Lung (tissue), 17 donors: ENCODE measurements at places on chromosomes 4 and X. TPM values are rescaled to one million over a fixed set of nuclear protein-coding genes. Genes with fewer than 3 reads are reported as not detected.

The CT83 gene
- not detected for total RNA-seq

DNA sequence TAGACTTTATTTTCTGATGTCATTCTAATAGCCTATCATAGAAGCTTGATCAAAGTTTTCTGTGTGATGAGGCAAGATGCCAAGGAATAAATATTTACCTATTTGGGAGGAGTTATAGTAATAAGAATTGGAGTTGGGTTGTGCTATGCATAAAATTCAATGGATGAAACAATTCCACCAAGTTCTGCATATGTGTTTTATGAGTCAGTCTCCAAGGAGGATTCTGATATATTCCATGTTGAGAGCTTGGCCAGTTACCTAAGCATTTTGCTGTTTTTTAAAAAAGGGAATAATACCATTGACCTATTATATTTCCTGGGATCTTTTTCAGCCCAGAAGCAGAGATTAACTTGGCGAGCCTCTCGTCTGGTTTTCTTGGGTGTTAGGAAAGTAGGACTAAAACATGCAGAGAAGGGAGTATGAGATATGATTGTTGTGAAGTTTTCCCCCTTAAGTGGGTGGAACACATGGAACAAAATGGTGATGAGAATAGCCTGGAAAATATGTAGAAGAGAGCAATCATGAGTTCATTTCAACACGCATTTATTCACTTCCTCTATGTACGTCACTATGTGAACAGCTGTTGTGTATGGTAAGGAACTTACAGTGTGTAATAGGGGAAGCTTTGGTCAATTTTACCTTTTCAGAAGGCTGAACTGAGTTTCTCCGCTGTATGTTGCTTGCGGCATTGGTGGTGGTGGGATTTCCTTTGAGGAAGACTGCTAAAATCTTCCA is 39.2 kb downstream of the POLA1 start:
- H3K36me3 ChIP-seq: no peaks in the 10 kb centered on the region
- no peak overlapping the region for H3K4me3 ChIP-seq
- no peak overlapping the region for H3K27ac ChIP-seq
- H3K27me3 ChIP-seq: no peaks in the 10 kb centered on the region

The ASB9 gene
- total RNA-seq: 3.7 TPM

DNA sequence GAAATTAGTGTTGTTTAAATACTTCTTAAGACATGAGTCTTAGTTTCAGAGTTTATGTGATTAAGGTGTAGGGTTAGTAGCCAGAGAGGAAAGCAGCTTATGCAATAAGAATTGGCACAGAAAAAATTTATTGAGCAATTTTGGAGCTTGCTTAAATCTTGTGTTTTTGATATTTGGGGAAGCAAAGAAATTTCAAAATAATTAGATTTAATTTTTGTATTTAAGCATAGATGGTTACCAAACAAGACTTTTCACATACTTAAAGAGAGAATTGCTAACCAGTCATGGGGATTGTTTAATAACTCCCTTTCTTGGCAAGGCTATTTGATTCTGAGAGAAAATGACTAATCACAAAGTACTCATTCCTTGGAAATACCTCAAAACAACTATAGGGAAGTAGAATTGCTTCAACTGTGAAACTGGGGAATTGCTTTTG is 202.0 kb upstream of the GRID2 start:
- no peak overlapping the region for H3K4me3 ChIP-seq
- peak; percentile 32 for DNase-seq
- H3K36me3 ChIP-seq: no peaks in the 10 kb centered on the region
- no peaks in the 10 kb centered on the region for H3K4me1 ChIP-seq

The PCDH7 gene
- total RNA-seq: 9.4 TPM

The XAGE1A gene
- not detected for total RNA-seq

DNA sequence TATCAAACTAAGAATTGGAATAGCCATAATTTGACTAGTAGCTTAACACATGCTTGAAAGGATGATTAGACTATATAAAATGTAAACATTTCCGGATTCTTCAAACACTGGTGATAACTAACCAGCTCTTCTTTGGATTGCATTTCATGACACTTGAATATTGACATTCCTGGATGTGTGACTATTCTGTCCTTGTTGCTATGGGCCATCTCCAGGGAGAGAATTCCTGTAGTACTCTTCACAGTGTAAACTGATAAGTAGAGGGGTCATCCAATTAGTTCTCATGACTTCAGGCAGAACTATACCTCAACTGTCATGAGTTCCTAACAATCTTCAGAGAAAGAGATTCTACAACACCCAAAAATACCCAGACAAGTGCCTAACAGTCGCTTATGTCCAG is 1026.7 kb upstream of the TENM3 start:
- H3K36me3 ChIP-seq: no peaks in the 10 kb centered on the region
- H3K4me3 ChIP-seq: no peak overlapping the region
- no peaks in the 10 kb centered on the region for H3K4me1 ChIP-seq
- no peak overlapping the region for H3K27ac ChIP-seq

The ATG4A gene
- 14.1 TPM for total RNA-seq

- no peak overlapping the region for H3K4me3 ChIP-seq
- H3K36me3 ChIP-seq: peaks cover 36% of the 10 kb centered on the region
- DNase-seq: no peak
- H3K27ac ChIP-seq: no peak overlapping the region
- no peaks in the 10 kb centered on the region for H3K27me3 ChIP-seq
Measured at GRCh38 chr4:67624939-67625338, 66.4 kb downstream of the STAP1 start.

- no peaks in the 10 kb centered on the region for H3K27me3 ChIP-seq
- no peak overlapping the region for H3K4me3 ChIP-seq
- H3K27ac ChIP-seq: no peak overlapping the region
- no peaks in the 10 kb centered on the region for H3K36me3 ChIP-seq
- H3K4me1 ChIP-seq: no peaks in the 10 kb centered on the region
Measured at GRCh38 chrX:125628435-125628834, 308.8 kb downstream of the TEX13C start.

GRCh38 chr4:83599183-83599582 is 63.3 kb downstream of the GPAT3 start:
- no peaks in the 10 kb centered on the region for H3K27me3 ChIP-seq
- H3K36me3 ChIP-seq: peaks cover 6% of the 10 kb centered on the region
- no peak overlapping the region for H3K4me3 ChIP-seq

GRCh38 chr4:106048250-106048971 is 153.1 kb downstream of the NPNT start:
- peaks cover 26% of the 10 kb centered on the region for H3K4me1 ChIP-seq
- H3K36me3 ChIP-seq: peaks cover 14% of the 10 kb centered on the region
- peak; percentile 89 for DNase-seq
- H3K27me3 ChIP-seq: no peaks in the 10 kb centered on the region
- H3K27ac ChIP-seq: no peak overlapping the region

- DNase-seq: no peak
- no peaks in the 10 kb centered on the region for H3K4me1 ChIP-seq
- H3K27ac ChIP-seq: no peak overlapping the region
- no peaks in the 10 kb centered on the region for H3K36me3 ChIP-seq
Measured at GRCh38 chr4:110275871-110276270, 77.5 kb upstream of the ELOVL6 start.

The EGF gene
- total RNA-seq: 1.7 TPM

DNA sequence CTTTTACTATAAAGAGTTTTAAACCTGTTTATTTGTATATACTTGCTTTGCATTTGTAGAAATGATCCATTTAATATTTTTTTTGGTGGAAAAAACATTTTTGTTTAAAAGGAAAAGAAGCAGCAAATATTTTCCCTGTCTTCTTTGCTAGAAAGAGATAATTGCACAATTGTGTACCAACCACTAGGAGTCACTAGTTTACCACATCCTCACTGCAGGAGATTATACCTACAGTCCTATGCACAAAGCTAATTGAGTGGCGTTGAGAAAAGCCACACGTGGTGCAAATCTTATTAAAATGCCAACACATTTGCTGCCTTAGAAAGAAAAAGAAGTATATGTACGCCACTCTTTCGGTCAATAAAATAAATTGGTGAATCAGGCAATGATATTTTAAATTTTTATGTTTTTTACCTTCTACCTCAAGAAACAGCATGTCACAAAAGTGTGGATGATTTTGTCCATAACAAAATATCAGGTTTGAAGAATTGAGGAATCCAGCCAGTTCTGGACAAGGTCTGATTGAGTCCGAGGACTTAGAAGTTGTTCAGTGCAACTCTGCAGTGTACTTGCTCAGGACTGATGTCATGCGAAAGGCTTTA is 102.9 kb downstream of the GRXCR1 start:
- no peaks in the 10 kb centered on the region for H3K4me1 ChIP-seq
- H3K4me3 ChIP-seq: no peak overlapping the region

The GEMIN8 gene
- total RNA-seq: 21.5 TPM

The CFAP99 gene
- 2.6 TPM for total RNA-seq

The DYNLT3 gene
- 20.1 TPM for total RNA-seq

The EPGN gene
- total RNA-seq: 0.98 TPM

- no peak overlapping the region for H3K4me3 ChIP-seq
- no peak overlapping the region for H3K27ac ChIP-seq
- H3K36me3 ChIP-seq: no peaks in the 10 kb centered on the region
- no peaks in the 10 kb centered on the region for H3K4me1 ChIP-seq
- no peak for DNase-seq
- H3K27me3 ChIP-seq: peaks cover 28% of the 10 kb centered on the region
Measured at GRCh38 chrX:72021975-72022374, 109.7 kb downstream of the RTL5 start.

The XAGE2 gene
- 1.0 TPM for total RNA-seq

The DCLK2 gene
- total RNA-seq: 11.8 TPM

DNA sequence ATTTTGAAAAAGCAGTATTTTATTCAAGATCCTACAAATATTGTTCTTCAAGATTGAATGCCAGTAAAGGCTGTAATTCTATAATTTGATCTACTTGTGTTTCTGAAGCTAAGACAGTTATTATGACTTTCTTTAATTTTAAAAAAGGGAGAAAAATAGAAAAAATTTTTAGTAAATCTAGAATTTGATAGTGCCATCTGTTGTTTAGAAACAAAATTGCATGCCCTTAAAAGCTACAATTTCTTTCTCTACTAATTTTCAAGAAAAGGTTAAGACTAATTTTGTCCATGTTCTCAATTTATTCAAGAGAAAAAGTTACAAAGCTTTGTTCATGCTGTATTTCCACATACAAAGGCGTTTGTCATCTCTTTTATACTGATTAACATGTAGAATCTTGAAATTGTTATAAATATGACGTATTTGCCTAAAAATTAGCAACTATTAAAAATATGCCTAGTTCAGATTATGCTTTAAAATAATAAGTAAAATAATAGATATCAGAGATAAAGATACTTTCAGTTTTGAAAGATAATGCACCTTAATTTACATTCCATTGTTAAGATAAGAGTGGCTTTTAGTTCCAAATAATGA is 25.6 kb upstream of the MMRN1 start:
- H3K27me3 ChIP-seq: no peaks in the 10 kb centered on the region
- no peak for DNase-seq
- H3K4me3 ChIP-seq: no peak overlapping the region
- no peaks in the 10 kb centered on the region for H3K36me3 ChIP-seq

GRCh38 chrX:45743081-45743533 is 542.4 kb upstream of the DIPK2B start:
- no peaks in the 10 kb centered on the region for H3K36me3 ChIP-seq
- DNase-seq: no peak
- H3K4me3 ChIP-seq: no peak overlapping the region
- H3K27ac ChIP-seq: no peak overlapping the region
- no peaks in the 10 kb centered on the region for H3K27me3 ChIP-seq
